ENCODE measurements at places on chromosomes 3 and 15.

DNA sequence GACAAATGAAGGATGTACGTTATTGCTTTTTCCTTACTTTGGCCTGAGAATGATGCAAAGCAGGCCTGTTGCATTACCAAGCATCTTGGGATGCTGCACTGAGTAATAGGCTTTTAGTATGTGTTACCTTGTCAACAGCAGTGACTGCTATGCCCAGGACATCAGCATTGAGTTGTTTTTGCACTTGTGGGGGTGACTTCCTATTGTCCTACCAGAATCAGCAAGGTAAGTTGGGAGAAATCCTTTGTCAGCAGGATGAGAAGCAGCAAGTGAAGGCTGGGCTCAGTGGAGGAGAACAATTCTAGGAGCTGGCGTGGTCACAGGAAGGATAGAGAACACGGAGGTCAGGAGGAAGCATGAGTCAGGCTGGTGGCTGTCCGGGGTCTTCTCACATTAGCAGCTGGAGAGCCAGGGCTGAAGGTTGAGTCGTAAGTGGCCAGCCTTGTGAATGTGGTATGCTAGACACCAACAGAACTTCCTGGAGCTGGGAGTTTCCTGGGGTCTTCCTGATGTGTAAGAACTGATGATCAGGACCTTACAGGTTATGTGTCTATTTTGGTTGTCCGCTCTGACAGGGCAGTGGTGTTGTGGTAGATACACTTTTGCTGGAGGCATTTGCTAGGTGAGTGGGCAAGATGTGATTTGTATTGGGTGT, 142.7 kb downstream of the FNDC3B start:
- no peaks in the 10 kb centered on the region for H3K4me1 ChIP-seq
- no peak for DNase-seq
- H3K27me3 ChIP-seq: no peaks in the 10 kb centered on the region
- no peak overlapping the region for H3K27ac ChIP-seq
- H3K4me3 ChIP-seq: no peak overlapping the region

GRCh38 chr15:39442898-39443297, 138.0 kb upstream of the THBS1 start:
- no peaks in the 10 kb centered on the region for H3K27me3 ChIP-seq
- no peaks in the 10 kb centered on the region for H3K4me1 ChIP-seq
- H3K27ac ChIP-seq: no peak overlapping the region
- H3K4me3 ChIP-seq: no peak overlapping the region
- no peaks in the 10 kb centered on the region for H3K36me3 ChIP-seq

DNA sequence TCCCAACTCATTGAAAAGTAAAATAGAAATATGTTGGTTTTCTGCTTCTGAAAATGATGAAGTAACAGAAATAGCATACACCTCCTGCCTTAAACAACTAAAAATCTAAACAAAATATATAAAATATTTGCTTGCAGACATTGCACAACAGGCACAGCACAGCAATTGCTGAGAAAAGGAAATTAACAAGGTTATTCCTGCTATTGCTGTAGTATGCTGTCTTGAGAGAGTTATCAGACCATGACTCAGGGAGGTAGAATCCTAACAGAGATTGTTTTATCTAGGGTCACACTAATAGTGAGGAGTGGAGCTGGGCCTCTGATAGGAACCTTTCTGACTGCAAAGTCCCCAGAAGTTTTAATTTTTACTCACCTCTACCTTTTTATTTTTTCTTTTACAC, 72.6 kb downstream of the ZBTB20 start:
- no peaks in the 10 kb centered on the region for H3K27me3 ChIP-seq
- no peaks in the 10 kb centered on the region for H3K4me1 ChIP-seq
- no peaks in the 10 kb centered on the region for H3K36me3 ChIP-seq
- no peak overlapping the region for H3K4me3 ChIP-seq
- no peak for DNase-seq
- no peak overlapping the region for H3K27ac ChIP-seq

GRCh38 chr3:188776447-188776846, 395.3 kb upstream of the TPRG1 start:
- H3K4me3 ChIP-seq: no peak overlapping the region
- H3K27me3 ChIP-seq: no peaks in the 10 kb centered on the region
- DNase-seq: no peak
